Uterus (tissue), 4 donors: ENCODE measurements at places on chromosomes 12 and 14.

- no peak for DNase-seq
Observed at GRCh38 chr12:104720339-104721038, 237.6 kb downstream of the SLC41A2 start.

- DNase-seq, result no peak
Observed at GRCh38 chr12:80282761-80283160, 161.3 kb upstream of the PTPRQ start.

DNA sequence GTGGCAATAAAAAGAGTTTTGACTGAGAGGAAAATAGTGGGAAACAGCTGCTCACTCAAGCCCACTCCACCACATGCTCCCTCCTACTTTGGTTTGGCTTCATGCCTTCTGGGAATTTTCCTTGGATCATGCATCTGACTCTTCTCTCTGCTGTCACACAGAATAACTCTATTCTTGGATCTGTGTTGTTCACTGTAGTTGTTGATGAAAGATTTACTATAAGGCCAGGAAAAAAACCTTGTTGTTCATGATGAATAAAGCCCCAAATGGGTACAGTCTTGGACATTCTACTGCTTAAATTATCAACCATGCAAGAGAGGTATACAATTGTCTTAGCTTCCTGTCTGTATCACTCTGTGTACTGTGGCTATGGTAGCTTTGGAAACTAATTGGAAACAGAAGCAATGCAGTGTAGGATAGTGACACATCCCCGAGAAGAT, 70.5 kb downstream of the TMX1 start:
- peak; percentile 72 for DNase-seq

GRCh38 chr12:122729583-122730214, 945 bp downstream of the HCAR1 start:
- no peak for DNase-seq

- no peak for DNase-seq
Observed at GRCh38 chr14:78310272-78310671, 140.1 kb downstream of the NRXN3 start.

DNA sequence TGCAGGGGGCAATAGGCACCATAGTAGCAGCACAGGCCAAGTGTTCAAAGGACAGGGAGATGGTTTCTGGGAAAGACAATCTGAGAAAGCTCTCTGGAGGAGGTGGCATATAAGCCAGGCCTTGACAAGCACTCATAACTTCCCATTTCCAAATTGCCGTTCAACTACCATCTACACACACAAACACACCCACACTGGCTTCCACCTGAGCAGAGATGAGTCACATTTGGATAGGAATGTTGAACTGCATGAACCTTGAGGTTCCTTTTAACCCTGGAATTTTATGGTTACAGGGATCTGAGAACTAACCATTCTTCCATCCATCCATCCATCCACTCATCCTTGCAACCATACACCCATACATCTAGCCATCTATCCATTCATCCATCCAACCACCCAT, 86.6 kb downstream of the KSR2 start:
- DNase-seq, result no peak

- no peak for DNase-seq
Observed at GRCh38 chr12:56670836-56671235, 17.2 kb downstream of the PTGES3 start.

GRCh38 chr14:67583711-67584644, 16.1 kb downstream of the PIGH start:
- DNase-seq, result peak; percentile 45

DNA sequence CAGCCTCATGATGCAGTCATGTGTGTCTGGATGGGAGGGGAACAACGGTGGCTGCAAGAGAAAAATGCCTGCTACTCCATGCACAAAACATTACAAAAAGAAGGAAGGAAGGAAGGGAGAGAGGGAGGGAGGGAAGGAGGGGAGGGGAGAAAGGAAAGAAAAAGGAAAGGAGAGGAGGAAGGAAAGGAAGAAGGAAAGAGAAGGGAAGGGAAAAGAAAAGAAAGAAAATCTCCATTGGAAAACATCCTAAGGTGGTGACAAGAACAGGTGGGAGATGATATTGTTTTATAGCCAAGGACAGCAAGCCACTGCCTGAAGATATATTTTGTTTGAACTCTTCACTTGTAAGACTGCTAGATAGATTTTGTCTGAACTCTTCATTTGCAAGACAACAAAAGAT, 171.8 kb upstream of the EGLN3 start:
- no peak for DNase-seq

- DNase-seq, result no peak
Observed at GRCh38 chr12:52267699-52268098, 6.7 kb upstream of the KRT86 start.

GRCh38 chr14:55502746-55503284, 62.4 kb upstream of the TBPL2 start:
- no peak for DNase-seq

GRCh38 chr14:61089126-61089750, 108.2 kb downstream of the SLC38A6 start:
- no peak for DNase-seq

- no peak for DNase-seq
Observed at GRCh38 chr14:55508676-55509075, 68.3 kb upstream of the TBPL2 start.

DNA sequence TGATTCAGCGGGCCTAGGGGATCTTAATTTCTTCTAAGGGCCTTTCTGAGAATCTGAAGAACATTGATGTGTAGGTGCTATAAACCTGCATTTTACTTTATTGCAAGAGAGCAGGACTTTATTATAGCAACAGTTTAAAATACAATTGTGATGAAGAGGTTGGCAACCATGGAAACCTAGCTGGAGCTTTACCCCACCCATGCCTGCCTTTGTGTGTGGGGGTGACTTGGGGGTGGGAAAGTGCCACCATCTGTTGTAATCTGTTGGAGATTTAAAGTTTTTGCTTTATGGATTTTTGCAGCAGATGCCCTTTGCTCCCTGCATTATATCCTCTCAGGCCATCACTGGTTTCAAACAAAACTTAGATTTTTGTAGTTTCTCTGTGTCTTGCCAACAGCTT, 64.6 kb downstream of the ATG14 start:
- no peak for DNase-seq

DNA sequence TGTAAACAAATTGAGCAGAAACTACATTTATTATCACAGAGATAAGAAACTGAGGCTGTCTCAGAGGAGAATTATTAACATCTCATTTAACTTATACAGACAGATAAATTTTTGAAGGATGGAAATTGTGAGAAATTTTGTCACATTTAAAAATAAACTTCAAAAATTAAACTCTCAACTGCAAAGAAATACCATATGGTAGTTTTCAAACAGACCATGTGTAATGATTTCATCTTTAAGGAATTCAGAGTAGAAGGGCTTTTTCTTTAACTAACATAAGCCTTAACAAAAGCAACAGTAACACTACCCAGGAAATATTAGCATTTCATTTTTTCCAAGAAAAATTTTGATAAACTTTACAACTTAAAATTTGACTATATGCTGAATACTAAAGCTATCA, 26.6 kb downstream of the NUP37 start:
- no peak for DNase-seq

GRCh38 chr12:131290255-131290959, 336.7 kb downstream of the ADGRD1 start:
- DNase-seq, result peak; percentile 1

DNA sequence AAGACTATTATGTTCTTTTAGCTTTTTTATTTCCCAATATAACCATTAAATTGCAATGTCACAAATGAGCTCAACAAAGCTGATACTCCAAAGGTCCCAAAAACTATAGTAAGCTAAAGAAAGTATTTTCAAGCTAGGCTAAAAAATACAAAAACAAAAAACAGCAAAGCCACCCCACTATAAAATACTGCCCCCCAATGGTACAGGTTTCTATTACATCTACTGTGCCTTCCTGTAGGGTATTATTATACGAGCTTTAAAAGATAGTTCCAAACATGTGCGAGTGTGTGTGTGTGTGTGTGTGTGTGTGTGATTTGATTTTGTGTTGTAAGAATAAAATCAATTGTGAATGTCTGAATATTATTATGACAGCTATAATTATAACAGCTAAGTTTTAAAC, 1.1 kb downstream of the IFNG start:
- no peak for DNase-seq

DNA sequence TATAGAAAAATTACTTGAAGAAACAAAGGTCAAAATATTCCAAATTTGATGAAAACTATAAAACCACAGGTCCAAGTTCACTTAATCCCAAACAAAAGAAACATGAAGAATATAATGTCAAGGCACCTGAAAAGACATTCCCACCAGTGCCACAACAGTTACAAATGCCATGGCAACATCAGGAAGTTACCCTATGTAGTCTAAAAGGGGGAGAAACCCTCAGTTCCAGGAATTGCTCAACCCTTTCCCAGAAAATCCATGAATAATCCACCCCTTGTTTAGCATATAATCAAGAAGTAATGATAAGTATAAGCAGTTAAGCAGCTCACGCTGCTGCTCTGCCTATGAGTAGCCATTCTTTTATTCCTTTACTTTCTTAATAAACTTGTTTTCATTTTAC, 3.8 kb upstream of the ACTR10 start:
- no peak for DNase-seq

DNA sequence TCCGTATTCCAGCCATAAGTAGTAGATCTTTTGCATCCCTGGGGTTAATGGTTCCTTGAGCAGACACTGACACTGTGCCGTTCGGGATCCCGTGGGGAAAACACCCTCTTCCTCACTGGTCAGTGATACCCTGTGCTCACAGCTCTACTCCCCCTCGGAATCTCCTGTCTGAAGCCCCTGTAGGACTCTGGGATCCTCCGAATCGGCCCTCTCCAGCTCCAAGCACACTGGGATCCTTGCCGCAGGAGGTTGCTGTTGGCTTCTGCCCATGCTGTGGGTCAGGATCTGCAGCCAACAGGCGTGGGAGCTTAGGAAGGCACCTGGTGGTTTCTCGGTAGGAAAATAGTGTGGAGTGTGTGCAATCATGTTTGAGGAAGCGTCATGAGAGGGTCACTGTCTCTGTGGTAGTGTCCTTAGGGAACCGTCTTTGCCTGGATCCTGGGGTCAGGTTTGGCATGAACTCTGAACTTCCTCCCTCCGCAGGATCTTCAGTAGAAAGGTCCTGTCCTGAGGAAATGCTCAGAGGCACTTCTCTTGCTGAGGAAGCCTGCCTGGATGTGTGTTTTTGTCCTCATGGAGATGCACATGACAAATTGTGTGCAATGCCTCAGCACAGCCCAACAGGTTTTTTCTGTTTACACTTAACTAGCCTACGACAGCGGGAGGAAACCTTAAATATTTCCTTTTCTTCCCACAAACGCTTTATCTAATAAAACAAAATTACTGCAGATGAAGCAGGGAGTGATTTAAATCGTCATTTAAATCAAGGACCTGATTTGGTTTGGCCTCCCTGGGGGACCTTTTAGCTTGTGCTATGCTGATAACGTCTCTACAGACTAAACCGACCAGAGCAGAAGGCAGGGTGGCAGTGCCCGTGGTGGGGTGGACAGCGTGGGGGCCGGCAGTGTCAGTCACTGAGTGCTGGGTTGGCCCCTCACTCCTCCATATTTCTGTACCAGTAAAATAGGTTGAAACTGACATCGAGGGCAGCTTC, 18.7 kb downstream of the FBXL14 start:
- peak; percentile 41 for DNase-seq

- DNase-seq, result peak; percentile 79
Observed at GRCh38 chr12:124764870-124765580, 98.6 kb downstream of the SCARB1 start.

- no peak for DNase-seq
Observed at GRCh38 chr12:48176417-48176751, 7.1 kb upstream of the CCDC184 start.

DNA sequence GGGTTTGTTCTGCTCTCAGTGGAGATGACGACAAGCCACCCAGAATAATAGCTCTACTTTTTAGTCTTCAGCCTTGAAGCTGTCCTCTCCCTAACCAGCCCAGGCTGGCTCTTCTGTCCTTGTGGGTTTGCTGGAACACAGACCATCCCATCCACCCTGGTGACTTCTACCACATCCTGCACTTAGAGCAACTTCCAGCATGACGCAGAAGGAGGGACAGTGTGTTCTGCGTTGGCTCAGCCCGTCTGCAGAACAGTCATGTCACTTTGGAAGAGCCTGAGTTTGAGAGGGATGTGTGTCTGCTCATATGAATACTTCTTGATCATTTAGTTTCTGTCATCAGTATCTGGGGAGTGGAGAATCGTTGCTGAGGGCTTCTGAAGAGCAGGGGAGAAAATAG, 198.0 kb downstream of the CACNA1C start:
- DNase-seq, result no peak

GRCh38 chr14:34043627-34044372, 92.9 kb upstream of the EGLN3 start:
- no peak for DNase-seq

GRCh38 chr12:114704096-114704495, 20.1 kb upstream of the TBX3 start:
- no peak for DNase-seq

DNA sequence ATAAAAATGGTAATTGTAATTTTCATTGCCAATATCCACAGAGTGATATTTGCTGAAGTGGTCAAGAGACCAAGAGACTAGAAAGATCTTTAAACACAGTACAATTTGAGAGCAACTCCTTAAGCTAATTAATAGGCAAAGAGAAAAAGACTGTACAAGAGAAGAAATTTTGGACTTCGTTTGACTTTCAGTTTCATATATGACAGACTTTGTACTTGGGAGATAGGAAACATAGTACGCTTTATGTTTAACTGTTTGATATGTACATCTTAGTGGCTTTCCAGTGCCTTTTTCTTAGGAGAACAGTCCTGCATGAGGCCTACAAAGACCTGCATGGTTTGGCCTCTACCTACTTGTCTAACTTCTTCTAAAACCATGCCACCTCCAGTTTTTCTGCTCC, 1118.1 kb downstream of the TRHDE start:
- DNase-seq, result no peak

DNA sequence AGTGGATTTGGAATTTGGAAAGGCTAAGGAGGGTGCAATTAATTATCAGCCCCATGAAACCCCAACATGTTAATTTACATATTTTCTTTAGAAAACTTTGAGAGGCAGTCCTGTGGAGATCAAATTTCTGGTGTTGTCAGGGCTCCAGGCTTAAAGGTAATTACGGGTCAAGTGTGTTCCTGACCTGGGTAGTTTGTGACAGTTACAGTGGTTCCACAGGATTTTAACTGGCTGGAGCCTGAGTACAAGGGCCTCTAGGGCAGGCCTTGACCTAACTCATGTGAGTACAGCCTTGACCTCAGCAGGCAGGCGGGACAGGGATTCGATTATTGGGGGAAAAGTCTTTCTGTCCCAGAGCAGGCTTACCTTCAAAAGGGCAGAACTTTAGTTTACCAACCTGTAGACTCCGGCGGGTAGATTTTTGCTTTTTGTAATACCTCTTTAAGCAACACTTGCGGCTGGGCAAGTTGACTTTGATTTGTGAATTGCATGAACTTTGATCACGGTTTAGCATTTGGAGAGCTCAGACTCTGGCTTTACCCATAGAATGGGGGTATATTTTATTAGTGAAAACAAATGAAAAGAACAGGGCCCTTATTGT, 8.4 kb upstream of the PPTC7 start:
- no peak for DNase-seq
